ENCODE measurements at places on chromosomes 7 and 10.

GRCh38 chr10:97974526-97975525, 55.6 kb downstream of the CRTAC1 start:
- no peaks in the 10 kb centered on the region for H3K36me3 ChIP-seq
- no peaks in the 10 kb centered on the region for H3K27me3 ChIP-seq
- H3K4me1 ChIP-seq = no peaks in the 10 kb centered on the region
- no peak for DNase-seq
- H3K4me3 ChIP-seq = no peak overlapping the region

- DNase-seq = no peak
- no peak overlapping the region for H3K4me3 ChIP-seq
- peaks cover 23% of the 10 kb centered on the region for H3K4me1 ChIP-seq
- H3K27me3 ChIP-seq = no peaks in the 10 kb centered on the region
Measured at GRCh38 chr7:29843726-29844125, 37.4 kb downstream of the WIPF3 start.

- no peak overlapping the region for H3K4me3 ChIP-seq
- H3K27me3 ChIP-seq = no peaks in the 10 kb centered on the region
- H3K27ac ChIP-seq = no peak overlapping the region
- no peaks in the 10 kb centered on the region for H3K36me3 ChIP-seq
- no peaks in the 10 kb centered on the region for H3K4me1 ChIP-seq
- DNase-seq = no peak
Measured at GRCh38 chr10:35872671-35873070, 230.6 kb upstream of the FZD8 start.

DNA sequence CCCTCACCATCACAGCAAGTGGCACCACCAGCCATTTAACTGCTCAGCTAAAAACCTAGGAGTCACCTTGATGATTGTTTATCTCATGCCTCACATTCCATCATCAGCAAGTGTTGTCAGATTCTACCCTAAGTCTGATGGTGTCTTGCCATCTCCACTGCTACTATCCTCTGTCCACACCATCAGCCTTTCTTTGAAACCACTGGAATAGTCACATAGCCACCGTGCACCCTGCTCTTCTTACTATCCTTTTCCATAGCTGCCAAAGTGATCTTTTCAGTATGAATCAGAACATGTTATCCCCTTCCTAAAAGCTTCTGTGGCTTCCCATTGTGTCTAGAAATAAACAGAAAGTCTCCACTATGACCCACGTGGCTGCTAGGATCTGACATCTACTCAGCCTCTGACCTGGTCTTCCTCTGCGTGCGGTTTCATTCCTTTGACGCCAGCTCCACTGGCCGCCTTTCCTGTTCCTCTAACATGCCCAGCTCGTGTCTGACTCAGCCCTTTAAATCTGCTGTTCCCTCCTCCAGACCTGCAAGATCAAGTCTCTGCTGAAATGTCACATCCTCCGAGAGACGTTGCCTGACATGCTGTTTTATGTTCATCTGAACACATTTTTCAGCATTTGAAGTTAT, 16.5 kb upstream of the CHN2 start:
- no peaks in the 10 kb centered on the region for H3K27me3 ChIP-seq
- no peak overlapping the region for H3K4me3 ChIP-seq
- no peaks in the 10 kb centered on the region for H3K4me1 ChIP-seq
- no peaks in the 10 kb centered on the region for H3K36me3 ChIP-seq
- H3K27ac ChIP-seq = no peak overlapping the region
- DNase-seq = no peak

DNA sequence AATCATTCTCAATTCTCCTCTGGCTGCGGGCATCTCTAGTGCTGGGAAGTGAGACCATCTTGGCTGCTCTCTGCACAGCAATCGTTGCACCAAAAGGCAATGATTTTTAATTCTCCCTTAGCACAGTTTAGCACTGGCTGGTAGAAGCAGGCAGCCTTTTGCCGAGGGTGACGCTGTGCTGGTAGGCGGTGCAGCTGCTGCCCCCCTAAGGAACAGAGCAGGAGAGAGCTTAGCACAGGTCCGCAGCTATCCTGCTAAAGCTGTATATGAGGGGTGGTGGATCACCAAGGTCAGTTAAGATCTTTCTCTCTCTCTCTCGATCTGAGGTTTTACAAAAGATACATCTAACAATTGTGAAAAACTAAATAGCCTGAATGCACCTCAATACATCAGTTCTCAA, 390.1 kb downstream of the GATA3 start:
- no peak overlapping the region for H3K27ac ChIP-seq
- DNase-seq = no peak
- H3K4me1 ChIP-seq = no peaks in the 10 kb centered on the region
- H3K27me3 ChIP-seq = no peaks in the 10 kb centered on the region
- no peaks in the 10 kb centered on the region for H3K36me3 ChIP-seq
- no peak overlapping the region for H3K4me3 ChIP-seq

DNA sequence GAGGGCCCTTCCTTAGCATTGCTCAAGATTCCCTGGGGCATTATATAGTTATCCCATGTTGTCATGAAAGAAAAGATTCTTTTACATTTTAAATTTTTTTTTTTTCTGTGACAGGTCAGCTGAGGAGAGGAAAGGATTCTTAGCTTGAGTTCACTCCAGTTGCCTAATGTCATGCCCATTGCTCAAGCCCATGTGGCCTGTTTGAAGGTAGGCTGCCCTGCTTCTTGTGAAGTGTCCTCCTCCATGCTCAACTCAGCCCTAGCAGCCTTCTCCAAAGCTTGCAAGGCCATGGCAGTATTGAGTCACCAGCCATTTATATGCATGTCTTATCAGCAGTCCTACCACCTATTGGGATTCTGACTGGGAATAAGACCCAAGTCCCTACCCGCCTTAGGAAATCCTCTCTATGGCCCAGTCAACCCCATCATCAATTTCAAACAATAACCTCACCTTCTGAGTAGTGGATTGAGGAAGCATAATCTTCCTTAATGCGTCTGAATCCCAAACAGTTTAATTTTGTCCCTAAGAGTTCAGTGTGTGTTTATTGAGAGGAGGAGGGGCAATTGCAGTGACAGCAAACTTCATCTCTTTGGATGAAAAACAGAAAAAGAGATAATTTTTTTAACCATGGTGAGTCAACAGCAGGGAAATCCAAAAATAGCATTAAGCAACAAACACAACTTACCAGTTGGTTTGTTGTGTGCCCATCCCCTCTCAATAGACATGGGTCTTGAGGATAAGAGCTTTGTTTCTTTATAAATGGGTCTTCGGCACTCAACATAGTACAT, 38.6 kb upstream of the WASL start:
- H3K27me3 ChIP-seq = no peaks in the 10 kb centered on the region
- no peak overlapping the region for H3K4me3 ChIP-seq
- H3K4me1 ChIP-seq = peaks cover 7% of the 10 kb centered on the region
- H3K27ac ChIP-seq = no peak overlapping the region

- H3K4me3 ChIP-seq = no peak overlapping the region
- H3K36me3 ChIP-seq = no peaks in the 10 kb centered on the region
- H3K27me3 ChIP-seq = no peaks in the 10 kb centered on the region
- no peak for DNase-seq
- H3K4me1 ChIP-seq = no peaks in the 10 kb centered on the region
- no peak overlapping the region for H3K27ac ChIP-seq
Measured at GRCh38 chr7:124497176-124497575, 268.4 kb downstream of the GPR37 start.

DNA sequence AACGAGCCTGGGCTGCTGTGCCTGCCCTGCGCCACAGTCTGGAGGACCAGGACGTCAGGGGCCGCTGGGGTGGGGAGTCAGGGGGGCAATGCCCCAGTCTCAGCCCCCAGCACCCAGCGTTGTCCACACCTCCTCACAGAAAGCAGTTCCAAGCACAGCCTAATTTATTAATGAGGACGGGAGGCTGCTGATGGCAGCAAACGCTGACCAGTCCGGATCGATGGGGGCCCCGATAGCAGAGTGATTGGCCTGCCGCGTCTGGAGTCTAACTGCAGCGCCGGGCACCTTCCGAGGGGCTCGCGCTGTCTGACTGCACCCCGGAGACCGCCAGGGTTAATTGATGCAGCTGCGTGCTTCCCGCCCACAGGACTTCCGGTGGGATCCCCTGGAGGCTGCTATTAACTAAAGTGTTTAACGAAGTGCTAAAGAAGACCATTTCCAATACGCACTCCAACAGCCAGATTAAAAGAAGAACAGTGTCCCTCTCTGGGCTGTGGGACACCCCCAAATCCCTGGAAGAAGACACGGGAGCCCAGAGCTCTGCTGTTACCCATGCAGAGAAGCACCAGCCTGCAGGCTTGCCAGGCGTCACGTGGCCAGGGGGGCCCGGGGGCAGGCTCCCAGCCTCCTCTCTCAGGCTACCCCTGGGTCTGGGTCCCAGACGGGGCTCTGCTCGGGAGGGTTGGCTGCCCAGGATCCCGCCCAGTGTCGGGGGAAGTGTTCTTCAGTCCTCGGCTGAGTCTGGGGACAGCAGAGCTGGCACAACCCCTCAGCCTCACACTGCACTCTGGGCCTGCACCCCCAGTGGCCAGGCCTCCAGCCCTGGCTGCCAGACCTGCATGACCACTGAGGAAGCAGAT, 63.8 kb downstream of the MICALL2 start:
- no peak for DNase-seq
- H3K36me3 ChIP-seq = no peaks in the 10 kb centered on the region
- H3K27me3 ChIP-seq = no peaks in the 10 kb centered on the region
- no peak overlapping the region for H3K4me3 ChIP-seq

- DNase-seq = no peak
- H3K27ac ChIP-seq = no peak overlapping the region
- H3K27me3 ChIP-seq = no peaks in the 10 kb centered on the region
- no peak overlapping the region for H3K4me3 ChIP-seq
Measured at GRCh38 chr10:79890469-79890868, 58.4 kb downstream of the SFTPD start.

DNA sequence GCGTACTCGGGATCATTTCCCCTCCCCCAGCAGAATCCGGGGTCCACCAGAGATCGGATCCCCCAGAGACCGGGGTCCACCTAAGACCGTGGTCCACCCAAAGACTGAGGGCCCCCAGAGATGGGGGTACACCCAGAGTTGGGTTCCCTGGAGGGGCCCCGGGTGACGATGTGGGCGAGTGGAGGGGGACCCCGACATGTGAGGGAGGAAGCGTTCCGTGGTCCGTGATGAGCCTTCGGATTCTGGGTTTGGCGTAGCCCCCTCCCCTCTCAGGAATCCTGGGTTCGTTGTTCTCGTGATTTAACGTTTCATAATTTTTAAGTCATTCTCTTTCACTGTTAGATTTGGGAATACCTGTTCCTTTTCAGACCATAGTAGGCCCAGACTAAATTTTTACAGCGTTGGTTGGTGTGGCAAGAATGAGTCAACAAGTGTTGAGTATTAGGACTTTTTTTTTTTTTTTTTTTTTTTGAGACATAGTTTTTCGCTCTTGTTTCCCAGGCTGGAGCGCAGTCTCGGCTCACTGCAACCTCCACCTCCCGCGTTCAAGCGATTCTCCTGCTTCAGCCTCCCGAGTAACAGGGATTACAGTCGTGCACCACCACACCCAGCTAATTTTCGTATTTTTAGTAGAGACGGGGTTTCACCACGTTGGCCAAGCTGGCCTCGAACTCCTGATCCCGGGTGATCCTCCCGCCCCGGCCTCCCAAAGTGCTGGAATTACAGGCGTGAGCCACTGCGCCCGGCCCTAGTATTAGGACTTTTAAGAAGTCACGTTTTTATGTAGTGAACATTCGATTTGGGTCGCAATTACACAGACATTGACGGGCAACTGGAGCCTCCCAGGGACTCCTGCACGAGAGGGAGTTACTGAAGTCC, 672 bp downstream of the GTPBP4 start:
- peaks cover 12% of the 10 kb centered on the region for H3K4me1 ChIP-seq
- peak overlapping the region; percentile 89 for H3K27ac ChIP-seq
- no peaks in the 10 kb centered on the region for H3K27me3 ChIP-seq
- no peaks in the 10 kb centered on the region for H3K36me3 ChIP-seq

- no peaks in the 10 kb centered on the region for H3K4me1 ChIP-seq
- DNase-seq = no peak
- H3K4me3 ChIP-seq = no peak overlapping the region
- no peaks in the 10 kb centered on the region for H3K27me3 ChIP-seq
- H3K36me3 ChIP-seq = no peaks in the 10 kb centered on the region
- H3K27ac ChIP-seq = no peak overlapping the region
Measured at GRCh38 chr10:88783724-88784123, 18.8 kb upstream of the LIPM start.

- H3K36me3 ChIP-seq = no peaks in the 10 kb centered on the region
- no peaks in the 10 kb centered on the region for H3K27me3 ChIP-seq
- H3K4me3 ChIP-seq = no peak overlapping the region
- no peaks in the 10 kb centered on the region for H3K4me1 ChIP-seq
- no peak overlapping the region for H3K27ac ChIP-seq
Measured at GRCh38 chr7:25569765-25570164, 341.5 kb upstream of the NPVF start.

DNA sequence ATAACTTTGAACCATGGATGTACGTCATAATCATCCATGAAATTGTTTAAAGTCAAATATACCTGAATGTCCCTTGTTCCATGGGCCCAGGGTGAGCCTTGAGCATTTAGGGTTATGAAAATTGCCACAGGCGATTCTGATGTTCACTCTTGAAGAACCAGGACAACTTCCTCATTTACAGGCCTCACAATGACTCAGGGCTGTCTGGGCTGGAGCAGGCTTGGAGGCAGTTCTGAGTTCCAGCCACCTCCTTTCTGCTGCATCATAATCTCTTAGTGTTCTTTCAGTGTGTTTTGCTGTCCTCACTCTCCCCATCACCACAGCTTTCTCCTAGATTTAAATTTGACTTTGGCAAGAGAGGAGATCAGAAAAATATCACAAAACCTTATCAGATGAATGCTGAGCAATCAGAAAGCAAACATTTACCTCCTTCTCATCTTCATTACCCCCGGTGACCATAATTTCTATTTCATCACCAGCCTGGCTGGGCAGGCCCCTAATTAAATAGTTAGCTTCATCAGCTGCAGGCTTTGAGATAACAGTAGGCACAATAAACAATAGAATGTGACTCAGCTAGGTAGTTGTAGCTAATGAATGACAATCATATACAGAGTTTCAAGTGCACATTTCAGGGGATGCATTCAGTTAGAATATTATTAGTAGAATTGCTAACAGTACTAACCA, 571.0 kb downstream of the SH2D4B start:
- H3K36me3 ChIP-seq = no peaks in the 10 kb centered on the region
- no peak overlapping the region for H3K27ac ChIP-seq
- no peaks in the 10 kb centered on the region for H3K4me1 ChIP-seq
- no peaks in the 10 kb centered on the region for H3K27me3 ChIP-seq

GRCh38 chr7:128941323-128941890, 3.7 kb downstream of the IRF5 start:
- no peak for DNase-seq
- no peak overlapping the region for H3K27ac ChIP-seq
- no peaks in the 10 kb centered on the region for H3K4me1 ChIP-seq
- H3K4me3 ChIP-seq = no peak overlapping the region
- H3K36me3 ChIP-seq = no peaks in the 10 kb centered on the region

- no peaks in the 10 kb centered on the region for H3K27me3 ChIP-seq
- no peak overlapping the region for H3K27ac ChIP-seq
- DNase-seq = no peak
Measured at GRCh38 chr10:70265032-70265689, 18.6 kb downstream of the NPFFR1 start.

GRCh38 chr7:23230641-23231101, 15.9 kb upstream of the GPNMB start:
- no peak overlapping the region for H3K4me3 ChIP-seq
- H3K27me3 ChIP-seq = no peaks in the 10 kb centered on the region
- H3K36me3 ChIP-seq = no peaks in the 10 kb centered on the region
- no peak for DNase-seq
- no peak overlapping the region for H3K27ac ChIP-seq

- H3K4me3 ChIP-seq = no peak overlapping the region
- H3K36me3 ChIP-seq = no peaks in the 10 kb centered on the region
- no peaks in the 10 kb centered on the region for H3K27me3 ChIP-seq
- peaks cover 1% of the 10 kb centered on the region for H3K4me1 ChIP-seq
- DNase-seq = no peak
- H3K27ac ChIP-seq = no peak overlapping the region
Measured at GRCh38 chr7:106206826-106207541, 77.8 kb downstream of the NAMPT start.
